Activated naive CD4-positive, alpha-beta T cell treated with anti-CD3 and anti-CD28 coated beads, Interleukin-2, amount 50 U/mL, for 16 hours (primary cell): ENCODE measurements at places on chromosomes 12 and 14.

DNA sequence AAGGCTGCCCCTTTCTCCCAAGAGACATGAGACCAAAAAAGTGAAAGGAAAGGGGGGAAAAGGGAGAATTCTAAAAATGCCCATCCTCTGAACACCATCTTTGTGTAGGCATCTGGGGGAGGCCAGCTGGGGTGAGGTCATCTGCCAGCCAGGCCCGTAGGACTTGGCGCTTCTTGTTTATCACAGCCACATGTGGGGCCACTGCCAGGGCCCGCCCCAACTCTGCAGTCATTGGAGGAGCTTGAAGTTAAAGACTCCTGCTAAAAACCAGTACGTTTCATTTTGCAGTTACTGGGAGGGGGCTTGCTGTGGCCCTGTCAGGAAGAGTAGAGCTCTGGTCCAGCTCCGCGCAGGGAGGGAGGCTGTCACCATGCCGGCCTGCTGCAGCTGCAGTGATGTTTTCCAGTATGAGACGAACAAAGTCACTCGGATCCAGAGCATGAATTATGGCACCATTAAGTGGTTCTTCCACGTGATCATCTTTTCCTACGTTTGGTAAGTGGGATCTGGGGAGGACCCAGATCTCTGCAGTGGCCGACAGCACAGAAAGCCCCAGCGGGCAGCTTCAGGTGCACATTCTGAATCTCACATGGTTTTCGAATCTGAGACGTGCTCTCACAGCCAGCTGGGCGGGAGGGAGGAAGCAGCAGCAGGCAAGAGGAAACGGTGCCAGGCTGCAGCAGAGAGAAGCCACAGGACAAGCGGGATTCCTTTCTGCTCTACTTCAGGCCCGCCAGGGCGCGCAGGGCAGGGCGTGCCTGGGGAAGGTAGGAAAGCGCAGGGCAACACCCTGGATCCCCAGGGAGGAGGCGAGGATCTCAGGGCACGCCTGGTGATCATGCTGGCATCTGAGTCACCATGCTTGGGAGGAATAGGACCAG lies at the start of gene P2RX7:
TSS of gene P2RX7 (plus strand) at position 276 of the 881 bp plus-strand sequence. CDS start at position 371, 95 bp downstream.
- peak; percentile 39 for DNase-seq

DNA sequence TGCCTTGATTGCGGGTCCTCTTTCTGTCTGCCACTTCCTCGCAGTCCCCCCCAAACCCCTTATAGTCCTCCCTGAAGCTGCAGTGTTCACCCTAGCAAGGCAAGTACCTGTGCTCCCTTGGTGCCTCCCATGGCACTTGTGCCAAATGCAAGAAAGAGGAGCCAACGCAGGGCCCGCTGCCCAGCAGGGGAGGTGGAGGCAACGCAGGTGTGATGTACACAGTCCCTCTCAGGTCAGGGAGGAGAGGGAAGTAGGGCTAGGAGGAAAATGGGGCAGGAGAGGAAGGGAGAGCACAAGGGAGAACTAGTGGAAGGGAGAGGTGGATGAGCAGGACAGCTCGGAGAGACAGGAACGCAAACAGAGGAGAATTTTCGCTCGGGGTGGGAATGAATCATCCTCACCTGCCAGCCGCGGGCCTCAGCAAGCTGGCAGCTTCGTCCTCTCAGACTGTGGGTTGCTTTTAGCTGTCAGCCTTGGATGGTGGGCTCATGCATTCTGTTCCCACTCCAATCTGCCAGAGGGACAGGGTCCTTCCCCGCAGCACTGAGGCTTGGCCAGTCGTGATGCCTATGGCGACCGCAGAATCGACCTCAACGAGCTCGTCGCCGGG lies 357.0 kb downstream of the CACNA1C start:
- no peak for DNase-seq

GRCh38 chr14:76591266-76591665 lies 170.0 kb upstream of the VASH1 start:
- no peak for DNase-seq

DNA sequence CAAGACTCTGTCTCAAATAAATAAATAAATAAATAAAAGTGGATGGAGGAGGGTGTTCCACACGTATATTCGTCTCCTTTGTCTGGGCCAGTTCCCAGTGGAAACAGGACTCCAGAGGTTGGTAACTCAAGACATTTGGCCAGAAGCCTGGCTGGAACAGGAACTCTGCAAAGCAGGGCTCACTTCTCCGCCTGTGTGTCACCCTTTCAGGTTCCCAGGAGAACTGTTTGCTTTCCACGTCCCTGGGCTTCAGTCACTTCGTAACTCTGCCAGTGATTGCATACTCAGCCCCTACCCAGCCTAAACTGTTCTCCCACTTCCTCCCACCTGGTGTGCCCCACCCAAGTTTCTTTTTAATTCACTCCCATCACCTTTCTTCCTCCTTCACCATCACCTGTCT lies 7.0 kb upstream of the UBE2N start:
- no peak for DNase-seq

GRCh38 chr12:104347374-104348075 lies 44.0 kb downstream of the EID3 start:
- no peak for DNase-seq

- DNase-seq, result no peak
Measured at GRCh38 chr12:78792052-78792698, 72.4 kb upstream of the SYT1 start.

DNA sequence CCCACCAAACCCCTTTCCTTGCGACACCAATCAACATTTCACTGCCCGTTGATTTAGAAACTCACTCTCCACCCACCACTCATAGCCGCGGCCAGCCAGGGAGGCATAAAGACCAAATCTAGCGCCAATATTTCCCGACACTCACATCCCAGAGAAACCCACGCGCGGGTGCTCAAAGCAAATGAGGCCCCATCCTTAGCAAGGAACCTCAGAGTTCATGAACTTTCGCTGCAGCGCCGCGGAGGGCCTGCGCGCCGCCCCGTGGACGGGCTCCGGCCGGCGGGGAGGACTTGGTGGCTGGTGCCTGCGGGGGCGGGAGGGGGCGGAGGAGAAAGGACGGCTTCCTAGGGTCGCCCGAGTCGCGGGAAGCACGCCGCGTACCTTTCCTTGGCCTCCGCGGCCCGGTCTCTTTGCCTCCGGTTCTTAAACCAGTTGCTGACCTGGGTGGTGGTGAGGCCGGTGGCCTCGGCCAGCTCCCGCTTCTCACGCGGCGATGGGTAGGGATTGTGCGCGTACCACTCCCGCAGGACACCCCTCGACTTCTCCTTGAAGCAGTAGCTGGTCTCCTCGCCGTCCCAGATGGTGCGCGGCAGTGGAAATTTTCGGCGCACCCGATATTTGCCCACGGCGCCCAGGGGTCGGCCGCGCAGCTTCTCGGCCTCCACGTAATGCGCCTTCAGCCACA lies 886 bp downstream of the SIX1 start:
- DNase-seq, result no peak

DNA sequence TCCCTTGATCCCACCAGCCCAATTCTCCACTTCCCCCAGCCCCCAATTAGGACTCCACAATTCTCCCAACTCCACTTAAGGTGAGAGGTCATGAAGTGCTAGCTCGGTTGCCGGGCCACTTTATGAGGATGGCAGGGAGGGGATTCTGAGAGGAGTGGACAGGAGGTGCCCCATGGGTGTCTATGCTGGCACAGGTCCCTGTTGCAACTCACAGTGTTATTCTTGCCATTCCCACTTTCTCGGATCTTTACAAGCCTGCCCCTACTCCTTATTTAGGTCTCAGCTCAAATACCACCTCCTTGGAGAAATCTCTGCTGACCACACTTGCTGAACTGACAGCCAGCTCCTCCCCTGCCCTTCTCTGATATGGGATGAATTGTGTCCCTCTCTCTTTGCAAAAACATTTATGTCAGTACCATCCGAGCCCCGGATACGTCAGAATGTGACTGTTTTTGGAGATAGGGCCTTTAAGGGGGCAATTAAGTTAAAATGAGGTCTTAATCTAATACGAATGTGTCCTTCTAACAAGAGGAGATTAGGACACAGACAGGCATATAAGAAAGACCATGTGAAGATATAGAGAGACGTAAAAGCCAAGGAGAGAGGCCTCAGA lies 4.2 kb upstream of the LGALS3 start:
- DNase-seq, result no peak

DNA sequence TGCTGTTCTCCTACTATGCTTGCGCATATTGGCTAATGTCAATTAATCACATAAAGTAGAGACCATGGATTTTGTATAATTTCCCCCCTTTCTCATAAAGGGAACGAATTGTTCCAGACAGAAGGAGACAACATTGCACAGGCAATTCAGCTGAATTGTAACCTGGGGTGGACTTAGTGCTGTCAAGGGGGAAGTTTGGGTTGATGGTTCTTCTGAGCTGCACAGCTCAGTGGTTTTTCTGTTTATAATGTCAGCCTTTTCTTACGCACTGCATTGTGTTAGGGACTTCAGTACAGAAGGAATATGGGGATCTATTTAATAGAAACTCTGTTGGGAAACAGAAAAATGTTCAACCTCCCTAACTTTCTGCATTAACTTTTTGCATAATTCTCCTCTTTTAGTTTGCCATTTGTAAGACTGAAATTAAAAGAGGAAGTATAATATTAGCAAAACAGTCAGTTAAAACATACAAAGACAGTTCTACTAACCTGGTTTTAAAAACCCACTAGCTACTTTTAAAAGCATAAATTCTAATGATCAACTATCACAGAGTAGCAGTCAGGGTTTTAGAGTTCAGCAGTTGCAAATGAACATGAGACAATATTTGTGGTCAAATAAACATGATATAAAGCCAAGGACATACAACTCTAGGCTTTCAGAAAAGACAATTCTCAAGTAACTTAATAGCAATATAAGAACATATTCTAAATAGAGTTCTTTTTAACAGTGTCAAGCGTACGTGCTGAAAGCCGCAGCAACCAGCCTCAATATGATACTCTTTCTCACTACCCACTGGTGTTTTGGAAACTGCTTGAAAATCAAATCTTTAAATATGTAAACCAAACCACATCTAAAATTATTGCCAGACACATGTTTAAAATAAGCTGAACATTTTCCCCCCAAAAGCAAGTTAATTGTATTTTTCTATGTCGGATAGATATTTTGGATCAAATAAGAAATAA lies 393.0 kb downstream of the FSCB start:
- no peak for DNase-seq

- no peak for DNase-seq
Measured at GRCh38 chr12:92170050-92170449, 24.4 kb upstream of the BTG1 start.

DNA sequence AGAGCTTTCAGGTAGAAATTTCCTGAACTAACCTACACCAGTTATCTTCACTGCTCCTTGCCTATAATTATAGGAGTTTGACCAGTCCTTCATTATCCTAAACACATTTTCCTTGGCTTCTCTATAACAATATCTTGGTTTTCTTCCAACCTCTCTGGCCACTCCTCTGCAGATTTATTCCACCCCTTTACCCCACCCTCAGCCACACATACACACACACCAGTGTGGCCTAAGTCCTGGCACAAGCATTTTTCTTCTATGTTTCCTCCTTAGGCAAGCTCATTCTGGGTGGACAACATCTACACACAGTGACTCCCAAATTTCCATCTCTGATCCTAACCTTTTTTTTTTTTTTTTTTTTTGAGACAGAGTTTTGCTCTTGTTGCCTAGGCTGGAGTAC lies 25.1 kb downstream of the CDK17 start:
- DNase-seq, result no peak

DNA sequence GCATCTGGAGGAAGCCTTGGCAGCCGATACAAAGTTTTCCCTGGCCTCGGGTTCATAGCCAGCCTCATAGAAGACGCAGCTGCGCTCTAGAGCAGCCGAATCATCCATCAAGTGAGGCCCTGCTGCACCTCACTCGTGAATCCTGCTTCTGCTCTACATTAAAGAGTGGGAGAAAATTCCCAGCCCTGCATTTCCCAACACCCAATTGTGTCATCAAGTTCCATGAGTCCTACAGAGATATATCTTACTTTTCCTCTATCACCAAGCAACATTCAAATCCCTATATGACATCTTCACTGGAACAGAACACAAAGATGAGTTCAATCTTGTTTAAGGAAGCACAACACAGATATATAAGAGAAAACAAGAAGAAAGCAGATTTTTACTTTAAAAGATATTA lies 139.3 kb downstream of the TTC7B start:
- DNase-seq, result no peak

DNA sequence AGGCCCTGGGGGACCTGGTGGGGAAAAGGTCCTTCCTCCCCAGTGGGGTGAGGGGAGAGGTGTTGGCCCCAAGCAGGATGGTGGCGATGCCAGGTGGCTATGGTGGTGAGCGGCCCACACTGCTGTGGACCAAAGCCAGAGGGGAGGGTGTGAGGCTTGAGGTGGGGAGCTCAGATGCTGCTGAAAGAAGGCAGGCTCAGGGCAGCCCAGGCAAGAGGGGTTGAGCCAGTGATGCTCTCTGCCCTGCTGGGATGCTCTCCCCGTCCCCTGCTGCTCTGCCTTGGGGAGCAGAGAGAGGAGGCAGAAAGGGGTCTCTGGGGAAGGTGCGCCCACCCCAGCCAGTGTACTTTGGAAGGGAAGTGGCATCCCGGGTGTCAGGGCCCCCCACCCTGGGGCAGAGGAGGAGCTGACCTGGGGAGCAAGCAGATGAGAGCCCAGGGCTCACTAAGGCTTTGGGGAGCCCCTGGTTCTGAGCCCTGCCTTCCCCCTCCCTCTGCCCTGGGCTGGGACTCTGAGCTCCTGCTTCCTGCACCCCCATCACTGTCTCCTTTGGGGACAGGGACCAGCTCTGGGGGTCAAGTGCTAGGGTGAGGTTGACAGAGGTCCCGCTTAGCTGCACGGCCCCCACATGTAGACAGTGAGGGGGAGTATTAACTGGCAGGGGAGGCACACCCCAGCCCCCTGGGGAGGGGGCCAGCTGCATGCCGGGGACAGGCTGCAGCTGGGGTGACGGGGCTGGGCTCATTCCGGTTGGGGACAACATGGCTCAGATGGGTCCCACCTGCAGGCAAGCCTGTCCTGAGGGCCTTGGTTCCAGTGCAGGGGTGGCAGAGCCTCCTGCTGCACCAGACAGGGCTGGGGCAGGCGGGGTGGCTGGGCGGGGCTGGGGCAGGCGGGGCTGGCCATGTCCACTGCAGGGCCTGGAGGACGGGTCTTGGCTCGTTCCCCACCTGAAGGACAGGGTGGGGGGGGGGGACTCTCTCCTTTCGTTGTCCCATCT lies 124.4 kb downstream of the KIF26A start:
- DNase-seq, result no peak

DNA sequence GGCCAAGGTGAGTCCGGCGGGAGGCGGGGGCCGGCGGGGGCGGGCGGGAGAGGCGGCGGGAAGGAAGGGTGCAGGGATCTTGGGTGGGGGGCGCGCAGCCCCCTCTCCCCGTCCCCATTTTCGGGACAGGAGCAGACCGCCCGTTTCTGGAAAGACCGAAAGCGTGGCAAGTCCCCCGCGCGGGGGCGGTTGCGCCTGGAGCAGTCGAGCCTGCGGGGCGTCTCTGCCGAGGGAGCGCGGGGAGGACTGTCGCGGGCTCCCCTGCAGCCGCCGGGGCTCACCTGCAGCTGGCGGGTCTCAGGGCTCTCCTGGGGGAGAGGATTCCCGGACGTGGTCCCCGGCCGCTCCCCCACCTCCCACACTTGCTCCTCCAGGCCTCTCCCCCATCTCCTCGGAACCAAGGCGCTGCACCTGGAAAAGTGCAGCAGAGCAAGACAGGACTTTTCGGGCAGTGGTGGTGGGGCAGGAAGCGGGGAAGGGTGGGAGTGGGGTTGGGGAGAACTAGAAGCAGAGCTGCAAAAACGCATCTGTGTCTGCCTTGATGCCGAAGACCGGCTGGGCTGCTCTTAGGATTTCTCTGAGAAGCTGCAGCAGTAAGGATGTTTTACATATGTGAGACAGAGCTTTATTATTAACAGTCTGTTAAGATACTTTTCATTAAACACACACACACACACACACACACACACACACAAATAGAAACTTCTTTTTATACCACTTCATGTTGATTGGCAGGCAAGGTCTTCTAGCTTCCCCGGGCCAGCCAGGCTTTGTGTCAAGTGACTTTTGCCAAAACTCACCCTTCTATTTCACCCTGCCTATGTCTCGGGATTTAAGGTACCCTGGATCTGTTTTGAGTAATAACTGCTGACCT lies 677 bp downstream of the C12orf75 start:
- DNase-seq, result peak; percentile 36
